Activated naive CD8-positive, alpha-beta T cell treated with anti-CD3 and anti-CD28 coated beads for 36 hours (primary cell): ENCODE measurements at places on chromosomes 1 and 21. TPM values are rescaled to one million over a fixed set of nuclear protein-coding genes. Genes with fewer than 3 reads are reported as not detected.

Gene CELA2A
- not detected for total RNA-seq

DNA sequence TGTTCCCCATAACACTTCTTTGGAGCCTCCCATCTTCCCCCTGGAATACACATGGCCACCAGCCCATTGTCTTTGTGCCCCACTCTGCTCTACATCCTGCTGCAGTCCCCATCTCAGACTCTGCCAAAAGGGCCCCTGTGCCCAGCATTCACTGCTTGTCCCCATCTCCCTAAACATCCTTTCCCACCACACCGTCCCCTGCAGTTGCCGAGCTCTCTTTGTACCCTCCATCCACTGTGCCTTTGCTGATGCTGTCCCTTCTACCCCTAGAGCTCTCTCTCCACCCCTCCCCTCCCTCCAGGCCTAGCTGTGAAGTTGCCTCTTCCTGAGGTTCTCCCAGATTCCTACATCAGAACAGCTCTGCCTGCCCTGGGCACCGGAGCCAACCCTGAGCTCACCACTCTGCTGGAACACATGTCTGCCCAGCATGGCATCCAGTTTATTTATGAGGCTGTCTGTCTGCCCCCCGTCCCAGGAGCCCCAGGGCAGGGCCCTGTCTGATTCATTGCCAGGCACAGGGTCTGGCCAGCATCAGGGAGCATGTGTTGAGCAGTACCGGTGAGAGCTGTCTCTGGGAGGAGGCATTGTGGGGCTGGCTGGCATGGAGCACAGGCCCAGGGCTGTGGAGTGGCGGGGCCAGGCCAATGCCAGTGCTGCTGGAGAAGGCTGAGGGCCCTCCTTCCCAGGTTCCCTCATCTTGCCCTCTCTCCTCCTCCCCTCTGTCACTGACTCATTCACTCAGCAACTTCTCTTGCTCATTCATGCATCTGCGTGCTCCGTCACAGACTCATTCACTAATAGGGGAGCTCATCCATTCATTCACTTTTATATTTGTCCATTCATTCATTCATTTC lies 28.8 kb downstream of the EDN2 start:
- no peak for DNase-seq

Gene PRAMEF1
- total RNA-seq: not detected

Gene PCNX2
- 10.6 TPM for total RNA-seq

Gene AMY1A
- total RNA-seq: not detected

Gene TMEM240
- total RNA-seq: not detected

GRCh38 chr1:9596415-9597123 lies 7.9 kb downstream of the TMEM201 start:
- DNase-seq: no peak

- DNase-seq: no peak
These were observed 45.0 kb downstream of the ZNF281 start for GRCh38 chr1:200364831-200365230.

- no peak for DNase-seq
These were observed 1.8 kb upstream of the PTPN14 start for GRCh38 chr1:214553142-214553710.

Gene TTLL7
- total RNA-seq: 2.7 TPM

DNA sequence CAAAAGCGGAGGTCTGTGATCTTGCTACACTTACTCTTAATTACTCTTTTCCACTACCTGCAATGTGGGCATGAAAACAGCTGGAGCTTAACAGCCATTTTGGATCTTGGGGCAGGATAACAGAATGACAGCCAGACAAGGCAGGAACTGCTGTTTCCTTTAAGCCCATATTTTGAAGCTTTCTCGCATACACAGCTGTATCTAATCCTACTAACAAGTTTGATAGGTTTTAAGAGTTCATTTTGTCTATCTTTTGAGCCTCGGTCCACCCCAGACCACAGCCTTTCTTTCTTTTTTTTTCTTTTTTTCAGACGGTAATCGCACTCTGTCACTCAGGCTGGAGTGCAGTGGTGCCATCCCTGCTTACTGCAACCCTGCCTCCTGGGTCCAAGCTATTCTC lies 42.4 kb upstream of the CRB1 start:
- DNase-seq: no peak

DNA sequence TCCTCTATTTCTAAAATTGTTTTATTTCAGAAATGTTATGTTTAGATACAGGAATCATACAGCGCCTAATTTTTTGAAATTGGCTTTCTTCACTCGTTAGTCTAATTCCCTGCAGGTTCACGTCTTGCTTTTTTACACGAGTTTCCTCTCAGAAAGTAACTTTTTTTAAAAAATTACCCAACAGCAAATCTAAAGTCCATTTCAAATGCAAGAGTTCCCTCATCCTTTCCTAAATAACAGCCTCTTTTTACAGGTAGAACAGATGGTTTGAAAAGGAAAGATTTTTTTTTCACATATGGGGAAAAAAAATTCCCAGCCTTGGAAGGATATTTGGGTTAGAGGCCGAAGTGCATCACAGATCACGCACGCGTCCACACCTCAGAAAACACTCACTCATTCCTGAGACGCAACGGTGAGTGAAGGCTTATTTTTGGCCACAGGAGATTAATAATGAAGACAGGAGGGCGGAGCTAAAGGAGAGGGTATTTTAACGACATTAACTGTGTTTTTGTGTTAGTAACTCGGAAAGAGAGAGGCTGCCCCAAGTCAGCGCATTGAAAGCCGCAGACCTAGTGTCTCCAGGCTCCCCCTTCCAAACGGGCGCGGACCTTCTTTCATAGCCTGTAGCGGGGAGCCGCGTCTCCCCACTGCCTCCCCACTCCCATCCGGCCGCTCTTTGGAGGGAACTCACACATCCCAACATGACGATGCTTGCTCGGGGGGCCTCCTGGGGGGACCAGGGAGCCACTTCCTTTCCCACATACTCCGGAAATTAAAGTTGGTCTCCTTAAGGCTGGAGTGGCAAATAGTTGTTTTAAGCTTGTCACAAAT lies 969 bp upstream of the RIPK4 start:
- no peak for DNase-seq

GRCh38 chr1:192810253-192810880 lies 1.5 kb downstream of the RGS2 start:
- DNase-seq: no peak

DNA sequence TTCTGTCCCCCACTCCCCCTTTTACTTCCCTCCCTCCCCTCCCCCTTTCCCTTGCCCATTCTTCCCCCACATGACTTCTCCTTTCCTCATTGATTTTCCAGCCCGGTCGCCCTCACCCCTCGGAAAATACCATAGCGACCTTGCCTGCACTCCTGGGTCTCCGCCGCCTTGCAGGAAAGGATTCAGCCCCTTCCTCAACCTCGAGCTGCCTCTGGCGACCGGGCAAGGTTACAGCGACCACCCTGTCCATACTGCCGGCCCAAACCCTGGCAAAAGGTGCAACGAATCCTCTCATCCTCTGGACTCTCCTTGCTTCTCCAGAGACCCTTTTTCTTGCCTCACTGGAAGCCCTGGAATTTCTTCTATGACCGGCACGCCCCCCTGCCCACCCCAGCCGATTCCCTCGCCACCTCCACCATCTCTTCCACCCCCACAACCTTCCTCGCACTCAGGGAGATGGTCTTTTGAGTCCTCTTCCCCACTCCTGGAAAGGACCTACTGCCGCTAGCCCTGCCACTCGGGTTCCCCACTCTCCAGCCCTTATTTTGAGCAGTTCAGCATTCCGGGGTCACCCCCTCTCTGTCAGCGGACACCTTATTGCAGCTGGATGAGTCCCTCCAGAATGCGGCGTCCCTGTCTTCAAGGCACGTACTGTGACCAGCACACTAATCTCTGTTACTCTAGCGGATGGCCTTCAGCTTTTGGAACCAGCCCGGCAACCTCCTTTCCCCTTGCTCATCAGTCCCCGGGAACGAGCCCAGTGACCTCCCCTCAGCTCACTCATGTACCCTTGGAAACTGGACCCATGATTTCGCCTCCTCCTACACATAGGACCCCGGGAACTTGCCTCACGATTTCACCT lies 846 bp downstream of the NSUN4 start:
- DNase-seq: no peak

Gene CRABP2
- total RNA-seq: 1.2 TPM

- DNase-seq: no peak
These were observed 6.3 kb downstream of the CD2 start for GRCh38 chr1:116760487-116760886.

GRCh38 chr1:205228093-205228521 lies 361 bp downstream of the TMCC2 start:
- DNase-seq: no peak

GRCh38 chr1:16969057-16969611 lies 11.3 kb downstream of the MFAP2 start:
- no peak for DNase-seq

DNA sequence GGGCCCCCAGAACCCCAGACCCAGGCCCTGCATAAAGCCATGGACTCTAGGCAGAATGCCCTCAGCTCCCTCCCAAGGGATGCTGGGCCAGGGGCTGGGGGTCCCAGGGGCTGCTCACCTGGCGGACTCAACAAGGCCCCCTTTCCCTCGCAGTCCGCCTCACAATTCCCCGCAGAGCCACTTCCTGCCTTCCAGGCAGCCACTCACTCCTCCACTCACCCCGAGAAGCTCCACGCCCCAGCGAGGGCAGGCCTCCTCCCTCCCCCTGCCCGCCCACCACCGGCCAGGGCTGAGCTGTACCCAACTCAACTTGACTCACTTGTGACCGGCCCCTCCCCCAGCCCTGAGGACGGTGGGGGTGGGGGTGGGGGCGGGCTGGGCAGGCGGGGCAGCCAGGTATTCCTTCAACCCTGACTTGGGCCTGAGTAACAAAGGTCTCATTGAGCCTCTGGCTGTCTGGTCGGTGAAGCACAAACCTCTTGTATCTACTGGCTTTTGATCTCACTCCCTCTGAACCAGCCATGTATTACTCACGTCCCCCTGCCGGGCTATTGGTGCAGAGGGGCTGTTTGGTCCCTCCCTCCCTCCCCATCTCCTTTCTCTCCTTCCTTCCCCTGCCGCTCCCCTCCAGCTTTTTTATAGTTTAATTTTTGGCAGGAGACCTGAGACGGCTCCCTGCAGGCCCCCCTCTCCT lies 5.9 kb downstream of the BLACAT1 start:
- DNase-seq: peak; percentile 19
